ENCODE measurements at places on chromosomes 11 and 22.
A peak's percentile ranks its signal among the peaks of the same experiment; 100 is the strongest.

GRCh38 chr11:2519862-2520735, 75.3 kb downstream of the KCNQ1 start:
- no peak for DNase-seq

DNA sequence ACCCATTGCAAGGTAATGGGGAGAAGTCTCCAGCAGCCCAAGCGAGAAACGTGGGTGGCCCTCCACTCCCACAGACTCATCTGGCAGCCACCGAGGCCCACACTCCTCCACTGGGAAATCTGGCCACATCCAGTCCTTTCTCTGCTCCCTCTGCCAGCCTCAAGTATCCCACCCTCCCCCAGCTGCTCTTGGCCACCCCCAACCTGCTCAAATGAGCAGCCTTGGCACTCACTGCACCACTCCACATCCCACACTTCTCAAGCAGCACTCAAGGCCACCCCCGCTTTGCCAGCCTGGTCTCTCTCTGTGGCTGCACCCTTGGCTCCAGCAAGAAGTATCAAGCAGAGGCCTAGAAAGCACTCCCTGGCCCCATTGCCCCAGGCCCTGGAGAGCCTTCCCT, 28.2 kb downstream of the SLC22A12 start:
- DNase-seq: no peak

GRCh38 chr11:115848611-115849010, 344.4 kb upstream of the CADM1 start:
- DNase-seq: peak; percentile 20

- peak; percentile 31 for DNase-seq
Observed at GRCh38 chr11:119175493-119176077, 7.1 kb downstream of the NLRX1 start.

DNA sequence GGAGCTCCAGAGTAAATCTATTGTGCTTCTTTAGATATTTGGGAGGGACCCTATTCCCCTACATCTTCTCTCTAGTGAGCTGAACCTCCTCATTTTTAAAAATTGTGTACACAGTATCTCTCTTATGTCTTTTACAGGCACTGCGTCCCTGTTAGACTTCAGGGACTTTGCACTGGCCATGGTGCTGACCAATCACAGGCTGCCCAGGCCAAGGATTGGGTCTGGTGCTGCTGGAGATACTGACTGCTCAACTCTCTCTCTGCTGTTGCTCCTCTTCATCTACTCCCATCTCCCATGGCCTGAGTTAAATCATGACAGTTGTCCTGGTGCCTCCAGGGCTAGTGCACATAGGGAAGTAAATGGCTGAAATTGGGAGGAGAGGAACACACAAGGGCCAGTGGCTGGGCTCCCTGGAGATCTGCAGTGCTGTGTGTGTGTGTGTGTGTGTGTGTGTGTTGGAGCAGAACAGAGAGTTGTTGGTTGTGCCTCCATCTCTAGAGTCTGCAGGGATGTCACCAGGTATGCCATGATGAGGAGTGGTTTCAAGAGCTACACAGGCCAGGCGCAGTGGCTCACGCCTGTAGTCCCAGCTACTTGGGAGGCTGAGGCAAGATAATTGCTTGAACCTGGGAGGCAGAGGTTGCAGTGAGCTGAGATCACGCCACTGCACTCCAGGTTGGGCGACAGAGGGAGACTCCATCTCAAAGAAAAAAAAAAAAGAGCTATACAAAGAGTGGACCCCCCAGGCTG, 155.3 kb downstream of the ST3GAL4 start:
- no peak for DNase-seq

GRCh38 chr11:12769834-12770345, 95.7 kb downstream of the TEAD1 start:
- no peak for DNase-seq

DNA sequence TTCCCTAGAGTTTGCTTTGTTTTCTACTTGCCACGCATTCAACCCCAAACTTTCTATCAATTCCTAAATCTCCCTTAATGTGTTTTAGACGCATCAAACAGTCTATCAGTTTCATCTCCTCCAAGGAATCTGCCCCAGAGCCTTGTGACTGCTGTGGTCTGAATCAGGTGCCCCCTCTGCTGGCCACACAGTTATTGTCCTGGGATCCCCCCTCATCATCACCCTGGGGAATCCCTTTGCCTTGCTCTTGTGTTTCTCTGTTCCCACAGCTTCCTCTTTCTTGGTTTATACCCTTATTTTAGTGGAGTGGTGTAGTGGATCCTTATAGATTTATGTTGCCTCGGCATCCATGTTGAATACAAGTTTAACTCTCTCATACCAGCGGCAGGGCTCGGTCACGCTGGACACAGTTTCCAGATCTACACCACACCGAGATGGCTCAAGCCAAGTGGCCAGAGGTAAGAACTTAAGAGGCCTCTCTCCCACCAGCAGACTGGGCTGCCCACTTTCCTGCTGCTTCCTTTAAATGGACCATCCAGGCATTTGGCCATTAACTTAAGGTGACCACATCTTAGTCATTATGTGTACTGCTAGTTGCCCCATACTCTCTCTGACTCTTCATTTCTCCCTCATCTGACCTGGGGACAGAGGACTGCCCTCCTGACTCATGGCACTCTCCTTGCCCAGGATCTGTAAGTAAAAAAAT, 8.2 kb downstream of the UPB1 start:
- DNase-seq: no peak

- DNase-seq: peak; percentile 25
Observed at GRCh38 chr11:61609000-61609979, 28.4 kb upstream of the SYT7 start.

Data from NCI-H524 treated with DMSO at 0.1 percent for 48 hours (cell line).